Kidney tubule cell (primary cell): ENCODE measurements at places on chromosomes 5 and 9.
A peak's percentile ranks its signal among the peaks of the same experiment; 100 is the strongest.

- DNase-seq = no peak
These were observed 137.6 kb upstream of the DAPK1 start for GRCh38 chr9:87359958-87360601.

DNA sequence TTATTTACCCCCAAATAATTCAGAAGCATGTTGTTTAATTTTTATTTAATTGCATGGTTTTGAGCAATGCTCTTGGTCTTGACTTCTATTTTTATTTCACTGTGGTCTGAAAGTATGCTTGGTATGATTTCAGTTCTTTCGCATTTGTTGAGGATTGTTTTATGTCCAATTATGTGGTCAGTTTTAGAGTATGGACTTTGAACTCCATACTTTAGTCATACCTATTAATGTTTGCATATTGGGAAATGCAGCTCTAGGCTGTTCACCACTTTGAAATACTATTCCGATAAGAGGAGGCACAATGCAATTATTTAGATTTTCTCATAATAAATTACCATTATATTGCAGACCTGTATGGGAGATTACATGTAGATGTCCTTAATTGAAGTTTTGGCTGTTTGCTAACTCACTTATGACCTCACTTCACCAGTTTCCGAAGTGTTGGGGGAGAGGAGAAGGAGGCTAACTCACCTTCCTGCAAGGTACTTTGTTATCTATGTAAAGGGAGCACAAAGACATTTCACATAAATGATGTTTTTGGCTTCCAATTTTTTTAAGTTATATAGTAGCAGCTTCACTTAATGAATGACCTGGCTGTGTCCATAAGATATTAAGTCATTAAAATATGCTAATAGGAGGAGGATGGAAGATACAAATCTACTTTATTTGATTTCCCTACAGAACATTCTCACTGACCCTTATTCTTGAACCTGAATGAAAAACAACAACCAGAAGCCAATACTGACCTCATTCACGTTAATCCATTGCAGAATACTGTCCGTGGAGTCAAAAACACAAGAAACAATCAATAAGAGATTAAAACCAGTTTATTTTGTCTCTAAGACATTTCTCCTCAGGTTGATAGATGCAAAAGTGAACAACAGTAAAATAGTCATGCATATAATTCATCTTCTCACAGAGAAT lies 970.3 kb upstream of the ARRDC3 start:
- peak; percentile 8 for DNase-seq

DNA sequence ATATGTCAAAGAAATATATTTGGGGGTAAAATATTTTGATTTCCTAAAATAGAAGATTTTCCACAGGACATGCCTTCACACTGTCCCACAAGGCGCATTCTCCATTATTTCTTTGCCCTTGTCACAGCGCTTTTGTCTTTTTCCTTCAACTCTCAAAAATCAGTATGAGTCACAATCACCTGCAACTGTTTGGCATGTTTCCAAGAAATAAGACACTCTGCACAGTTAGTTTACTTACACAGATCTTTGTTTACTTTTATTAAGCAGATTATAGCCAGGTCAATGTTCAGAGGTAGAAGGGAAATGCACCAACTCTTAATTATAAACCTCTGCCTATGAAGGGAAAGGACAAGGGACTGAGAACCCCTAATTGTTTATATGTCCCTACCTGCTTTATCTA lies 9.5 kb downstream of the CEMIP2 start:
- DNase-seq = peak; percentile 79

- no peak for DNase-seq
These were observed 37.6 kb upstream of the ANGPTL2 start for GRCh38 chr9:127159949-127160610.

DNA sequence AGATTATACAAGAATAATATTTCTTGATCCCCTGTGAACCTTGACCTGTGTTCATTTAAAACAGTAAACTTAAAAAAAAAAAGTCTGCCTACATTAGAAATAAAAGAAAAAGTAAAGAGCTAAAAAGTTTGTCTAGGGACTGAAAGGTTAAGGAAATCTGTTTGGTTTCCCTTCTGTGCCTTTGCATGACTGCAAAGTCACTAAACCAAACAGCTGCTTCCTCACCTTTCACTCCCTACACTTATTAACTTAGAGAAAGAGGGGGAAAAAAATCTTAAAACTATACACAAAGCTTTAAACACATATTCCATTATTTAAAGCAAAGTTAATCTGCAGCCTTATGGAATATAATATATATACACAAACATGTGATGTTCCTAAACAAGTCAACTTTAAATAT lies 65.1 kb downstream of the ZFR start:
- no peak for DNase-seq

DNA sequence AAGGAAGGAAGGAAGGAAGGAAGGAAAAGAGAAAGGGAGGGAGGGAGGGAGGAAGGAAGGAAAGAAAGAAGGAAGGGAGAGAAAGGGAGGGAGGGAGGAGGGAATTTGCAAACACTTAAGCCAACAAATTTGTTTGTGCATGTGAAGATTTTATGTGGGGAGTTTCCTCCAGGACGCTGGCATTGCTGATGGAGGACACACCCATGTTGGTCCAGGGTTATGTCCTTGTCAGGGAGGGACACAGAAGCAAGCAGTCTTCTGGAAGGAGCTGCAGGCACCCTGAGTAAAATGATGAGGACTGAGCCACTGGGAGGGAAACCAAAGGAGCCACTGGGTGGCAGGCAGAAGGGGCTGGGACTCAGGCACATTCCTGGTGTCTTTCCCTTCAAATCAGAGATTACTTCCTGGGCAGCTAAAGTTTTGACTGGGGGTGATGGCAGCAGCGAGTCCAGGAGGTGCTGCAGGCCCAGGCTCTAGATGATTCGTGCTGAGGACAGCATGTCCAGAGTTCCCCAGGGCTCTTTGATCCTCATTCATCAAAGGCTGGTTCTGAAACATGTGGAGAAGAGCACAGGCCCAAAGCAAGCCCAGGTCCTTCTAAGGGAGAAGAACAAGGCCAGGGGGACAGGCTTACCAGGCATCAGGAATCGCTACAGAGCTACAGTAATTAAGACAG lies 109.2 kb downstream of the PAX5 start:
- peak; percentile 34 for DNase-seq

GRCh38 chr9:35816708-35817107 lies 1.9 kb upstream of the HINT2 start:
- DNase-seq = no peak
